ENCODE measurements at places on chromosomes 6 and 20. TPM values are rescaled to one million over a fixed set of nuclear protein-coding genes. Genes with fewer than 3 reads are reported as not detected.

DNA sequence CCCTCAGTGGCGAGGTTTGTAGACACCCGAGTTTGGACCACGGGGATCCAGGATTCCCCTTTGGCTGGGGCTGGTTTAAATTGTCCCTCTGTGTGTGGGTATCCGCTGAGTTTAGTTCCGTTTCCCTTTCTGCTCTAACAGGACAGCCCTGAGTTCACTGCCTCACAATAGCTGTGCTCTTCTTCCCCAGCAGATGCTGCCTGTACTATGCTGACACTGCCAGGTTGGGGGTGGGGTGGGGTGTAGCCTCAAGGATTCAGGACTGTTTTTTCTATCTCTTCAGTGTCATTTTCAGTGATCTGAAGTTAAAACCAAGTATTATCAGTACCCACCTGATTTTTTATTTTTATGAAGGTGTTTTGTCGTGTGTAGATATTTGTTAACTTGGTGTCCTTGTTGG is 655.0 kb downstream of the COL12A1 start:
- DNase-seq = no peak

- DNase-seq = no peak
These were observed 147.9 kb downstream of the RNGTT start for GRCh38 chr6:88815491-88815890.

DNA sequence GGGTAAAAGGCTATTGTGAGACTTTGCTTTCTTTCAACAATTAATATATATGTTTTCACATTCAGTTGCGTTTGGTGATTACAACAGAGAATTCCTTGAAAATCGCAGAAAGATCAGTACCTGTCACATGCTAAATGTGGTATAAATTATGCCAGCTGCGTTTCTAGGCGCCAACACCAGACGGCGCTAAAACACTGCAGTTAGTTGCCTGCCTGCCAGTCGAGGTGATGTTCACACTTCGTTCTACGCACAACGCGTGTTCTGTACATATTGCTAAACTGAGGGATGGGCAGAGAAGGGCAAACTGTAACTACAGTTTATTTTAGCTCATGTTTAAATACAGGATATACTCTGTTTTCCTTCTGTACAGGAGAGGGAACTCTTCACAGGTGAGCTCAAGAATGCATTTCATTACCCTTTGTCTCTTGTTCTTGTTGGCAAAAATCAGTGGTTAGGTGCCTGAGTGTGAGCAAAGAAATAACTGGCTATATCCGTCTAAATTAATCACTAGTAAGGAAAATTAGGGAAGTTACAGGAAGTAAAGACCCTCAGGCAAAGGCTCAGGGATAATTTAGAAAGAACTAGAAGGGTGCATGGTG is 100.1 kb upstream of the RGS17 start:
- peak; percentile 29 for DNase-seq

DNA sequence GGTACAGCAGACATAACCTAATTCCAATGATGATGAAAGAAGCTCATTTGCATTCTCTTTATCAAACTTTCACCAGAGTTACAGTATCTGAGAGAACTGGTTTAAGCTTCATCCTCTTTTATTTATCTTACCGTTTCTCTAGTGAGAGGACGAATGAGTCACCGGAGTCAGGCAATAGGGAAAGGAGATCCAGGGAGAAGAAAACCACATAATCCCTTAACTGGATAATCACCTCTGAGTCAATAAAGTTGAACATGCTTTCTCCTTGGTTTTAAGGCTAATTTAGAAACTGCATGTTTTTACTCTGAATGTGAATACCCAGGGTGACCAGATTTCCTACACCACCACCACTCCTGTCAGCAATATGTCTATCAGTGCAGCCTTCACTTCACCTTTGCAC is 313.7 kb upstream of the TBX18 start:
- no peak for DNase-seq

GRCh38 chr6:108903796-108904195 is 55.6 kb downstream of the ARMC2 start:
- DNase-seq = no peak

DNA sequence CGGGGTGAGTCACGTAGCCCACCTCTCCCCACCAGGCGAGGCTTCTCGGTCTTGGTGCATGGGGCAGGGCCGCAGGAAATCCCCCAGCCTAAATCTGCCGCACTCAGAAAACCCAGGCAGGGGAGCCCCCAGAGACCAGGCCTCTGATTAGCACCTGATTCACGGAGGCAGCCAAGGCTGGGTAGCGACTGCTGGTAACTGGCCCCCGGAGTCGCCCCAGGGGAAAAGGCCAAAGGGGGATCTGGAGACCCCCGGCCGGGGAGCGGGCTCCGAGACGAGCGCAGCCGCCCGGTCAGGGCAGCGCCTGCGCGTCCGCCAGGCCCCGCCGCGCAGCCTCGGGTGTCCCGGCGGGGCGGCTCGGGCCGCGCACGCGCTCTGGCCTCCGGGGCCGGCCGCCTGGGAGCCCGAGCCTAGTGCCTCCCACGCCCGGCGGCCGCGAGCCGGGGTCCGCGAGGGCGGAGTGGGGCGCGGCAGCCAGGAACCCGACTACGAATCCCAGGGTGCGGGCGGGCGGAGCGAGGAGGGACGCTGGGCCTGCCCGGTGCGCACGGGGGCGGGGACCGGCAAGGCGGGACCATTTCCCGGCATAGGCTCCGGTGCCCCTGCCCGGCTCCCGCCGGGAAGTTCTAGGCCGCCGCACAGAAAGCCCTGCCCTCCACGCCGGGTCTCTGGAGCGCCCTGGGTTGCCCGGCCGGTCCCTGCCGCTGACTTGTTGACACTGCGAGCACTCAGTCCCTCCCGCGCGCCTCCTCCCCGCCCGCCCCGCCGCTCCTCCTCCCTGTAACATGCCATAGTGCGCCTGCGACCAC is at the start of gene DUSP22:
DUSP22 (plus strand) TSS at position 791 of the 809 bp plus-strand sequence. CDS start 53 bp downstream, outside the sequence.
- peak; percentile 90 for DNase-seq

DNA sequence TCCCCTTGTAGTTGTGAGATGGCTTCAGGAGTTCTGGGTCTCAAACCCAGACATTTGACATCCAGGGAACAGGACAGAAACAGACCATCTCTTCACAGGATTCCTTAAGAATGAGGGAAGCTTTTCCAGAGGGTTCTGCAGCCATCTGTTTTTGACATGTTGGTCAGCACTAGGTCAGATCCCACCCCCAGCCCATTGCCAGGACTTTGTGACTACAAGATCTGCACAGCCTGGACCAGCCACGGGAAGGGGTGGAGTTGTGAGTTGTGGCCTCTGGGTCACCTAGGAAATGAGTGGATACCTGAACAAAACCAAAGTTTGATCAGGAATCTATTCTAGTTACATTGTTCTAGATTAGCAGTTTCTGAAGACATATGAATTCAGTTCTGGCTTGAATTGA is 39.2 kb upstream of the SSTR4 start:
- no peak for DNase-seq

GRCh38 chr20:45301824-45302271 is 4.8 kb upstream of the RBPJL start:
- no peak for DNase-seq

DNA sequence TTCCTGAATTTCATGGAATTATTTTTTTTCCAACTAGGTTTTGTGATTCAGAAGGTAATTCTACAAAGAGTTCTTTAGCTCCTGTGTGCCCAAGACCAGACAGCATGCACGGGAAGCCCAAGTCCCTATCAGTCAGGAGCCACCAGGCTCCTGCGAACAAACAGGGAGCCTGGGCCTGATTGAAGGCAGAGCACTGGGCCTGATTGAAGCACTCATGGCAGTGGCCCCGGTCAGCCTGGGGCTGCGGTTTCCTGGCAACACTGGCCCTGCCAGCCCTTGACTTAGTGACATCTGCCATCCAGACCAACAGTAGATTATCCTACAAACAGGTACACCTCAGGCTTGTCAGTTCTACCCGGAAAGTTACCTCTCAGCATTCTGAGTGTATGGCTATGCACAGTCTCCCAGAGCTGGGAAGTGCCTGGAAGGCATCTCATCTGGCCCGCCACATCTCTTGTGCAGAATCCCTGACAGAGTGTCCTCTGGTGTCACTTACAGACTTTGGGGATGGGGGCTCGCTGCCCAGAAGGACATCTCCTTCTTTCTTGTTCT is 133.8 kb downstream of the VEGFA start:
- no peak for DNase-seq

GRCh38 chr6:161850562-161850961 is 576.7 kb upstream of the AGPAT4 start:
- no peak for DNase-seq

DNA sequence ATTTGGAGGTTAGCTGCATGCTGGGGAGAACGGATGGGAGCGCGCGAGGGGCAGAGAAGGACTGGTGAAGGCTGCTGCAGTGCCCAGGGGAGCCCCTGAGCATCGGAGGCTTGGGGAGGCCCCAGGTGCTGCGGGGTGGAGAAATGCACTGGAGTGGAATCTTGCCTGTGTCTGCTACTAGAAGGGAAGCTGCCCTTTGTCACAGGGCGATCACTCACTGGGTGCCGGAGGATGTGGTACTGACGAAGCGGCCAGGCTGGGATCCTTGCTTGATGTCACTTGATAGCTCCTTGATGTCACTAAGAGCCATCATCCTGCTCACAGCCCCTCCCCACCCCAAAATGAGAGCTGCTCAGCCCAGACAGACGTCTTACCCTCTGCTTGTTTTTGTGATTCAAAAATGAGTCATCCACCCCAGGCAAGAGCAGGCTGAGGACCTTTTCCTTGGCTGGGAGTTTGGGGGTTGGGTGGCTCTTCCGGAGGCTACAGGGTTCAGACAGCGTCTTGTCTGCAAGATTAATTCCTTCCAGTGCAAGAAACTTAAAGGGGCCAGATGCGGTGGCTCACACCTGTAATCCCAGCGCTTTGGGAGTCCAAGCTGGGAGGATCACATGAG is 62.6 kb upstream of the PMEPA1 start:
- no peak for DNase-seq

- DNase-seq = no peak
These were observed 46.9 kb downstream of the CDS2 start for GRCh38 chr20:5173751-5174150.

- DNase-seq = no peak
These were observed 866.7 kb upstream of the GJE1 start for GRCh38 chr6:141265756-141266623.

Gene DAAM2
- 19.1 TPM for total RNA-seq

Gene TMEM151B
- total RNA-seq = not detected

Gene FAM83C
- not detected for total RNA-seq

Gene BANF2
- total RNA-seq = not detected

Gene HELZ2
- 10.6 TPM for total RNA-seq

Gene RSPO4
- total RNA-seq = not detected
